ENCODE measurements at places on chromosomes 5 and 9.

DNA sequence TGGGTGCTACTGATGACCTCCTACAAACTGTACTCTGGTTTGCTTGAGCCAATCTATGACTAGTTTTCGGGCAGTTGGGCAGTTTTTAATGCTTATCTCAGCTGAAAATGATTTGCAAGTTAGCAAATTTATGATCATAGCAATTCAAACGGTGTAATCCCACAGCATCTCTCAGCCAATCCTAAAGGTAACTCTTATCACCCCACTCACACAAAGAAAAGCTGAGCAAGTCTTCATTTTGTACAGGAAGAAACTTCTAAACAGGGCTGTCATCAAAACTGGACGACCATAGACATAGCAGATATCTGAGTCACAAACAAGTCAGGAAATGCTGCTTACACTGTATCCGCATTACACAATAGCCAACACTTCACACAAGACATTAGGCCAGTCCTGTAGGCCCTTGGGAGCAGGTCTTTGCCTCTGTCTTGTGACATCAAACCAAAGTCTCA lies 2.6 kb upstream of the ENC1 start:
- DNase-seq, result no peak

- no peak for DNase-seq
Measured at GRCh38 chr5:32712481-32713360, 1.6 kb downstream of the NPR3 start.

GRCh38 chr5:91532281-91532680 lies 149.2 kb upstream of the ARRDC3 start:
- DNase-seq, result no peak

- DNase-seq, result no peak
Measured at GRCh38 chr5:160601046-160601445, 179.4 kb downstream of the PTTG1 start.

Data from CD4-positive, alpha-beta T cell (primary cell).